ENCODE measurements at places on chromosomes 12 and 14.
A peak's percentile ranks its signal among the peaks of the same experiment; 100 is the strongest.

- DNase-seq, result no peak
Measured at GRCh38 chr12:102873077-102873476, 44.0 kb downstream of the PAH start.

DNA sequence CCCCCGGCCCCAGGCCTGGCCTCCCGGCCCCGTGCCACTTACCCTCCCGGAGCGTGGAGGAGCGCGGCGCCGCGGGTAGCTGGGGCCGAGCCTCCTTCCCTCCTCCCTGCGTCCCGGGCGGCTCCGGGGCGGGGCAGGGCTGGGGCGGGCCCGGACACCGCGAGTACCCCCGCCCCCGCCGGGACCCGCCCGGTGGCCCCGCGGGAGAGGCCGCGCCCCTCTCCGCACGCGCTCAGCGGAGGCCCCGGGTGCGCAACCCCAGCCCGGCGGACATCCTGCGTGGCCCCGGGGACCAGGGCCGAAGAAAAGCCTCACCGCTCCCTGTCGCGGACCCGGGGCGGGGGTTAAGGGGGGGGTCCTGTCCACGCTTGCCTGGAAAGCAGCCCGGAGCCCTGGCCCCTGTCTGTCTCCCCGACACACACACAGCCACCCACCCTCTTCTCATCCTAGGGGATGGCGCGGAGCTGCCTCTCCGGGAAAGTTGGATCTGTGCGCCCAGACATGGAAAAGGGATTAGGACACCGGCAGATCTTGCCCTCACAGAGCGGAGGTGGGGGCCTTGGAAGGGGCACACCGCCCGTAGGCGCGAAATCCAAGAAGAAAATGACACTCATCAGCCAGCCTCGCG lies at the start of gene SYNE3:
TSS of gene SYNE3 (minus strand) at position 97 of the 628 bp plus-strand sequence. CDS start 40,829 bp downstream, outside the sequence.
- DNase-seq, result peak; percentile 32

GRCh38 chr14:67343601-67344230 lies 15.9 kb downstream of the ATP6V1D start:
- no peak for DNase-seq

- DNase-seq, result no peak
Measured at GRCh38 chr12:9169979-9170634, 38.1 kb downstream of the PZP start.

GRCh38 chr12:113174461-113175384 lies 10.6 kb downstream of the DDX54 start:
- DNase-seq, result peak; percentile 64

DNA sequence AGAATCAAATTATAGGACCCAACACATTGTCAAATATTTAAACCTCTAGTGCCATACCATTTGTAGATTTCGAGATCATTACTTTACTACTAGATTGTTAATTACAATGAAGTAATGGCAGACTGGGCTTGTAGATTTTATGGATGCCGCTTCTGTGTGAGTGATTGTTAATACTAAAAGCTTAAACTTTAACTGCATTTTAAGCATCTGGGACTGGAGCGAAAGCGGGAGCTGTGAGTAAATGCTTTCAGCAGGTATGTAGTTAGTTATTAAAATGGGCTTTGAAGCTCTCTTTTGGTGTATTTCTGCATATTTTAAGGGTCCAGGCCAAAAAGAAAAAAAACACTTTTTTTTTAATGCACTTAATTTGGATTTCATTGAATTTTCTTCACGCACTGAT lies 519.3 kb downstream of the MED13L start:
- DNase-seq, result no peak

- no peak for DNase-seq
Measured at GRCh38 chr14:55097881-55098560, 31.0 kb upstream of the LGALS3 start.

DNA sequence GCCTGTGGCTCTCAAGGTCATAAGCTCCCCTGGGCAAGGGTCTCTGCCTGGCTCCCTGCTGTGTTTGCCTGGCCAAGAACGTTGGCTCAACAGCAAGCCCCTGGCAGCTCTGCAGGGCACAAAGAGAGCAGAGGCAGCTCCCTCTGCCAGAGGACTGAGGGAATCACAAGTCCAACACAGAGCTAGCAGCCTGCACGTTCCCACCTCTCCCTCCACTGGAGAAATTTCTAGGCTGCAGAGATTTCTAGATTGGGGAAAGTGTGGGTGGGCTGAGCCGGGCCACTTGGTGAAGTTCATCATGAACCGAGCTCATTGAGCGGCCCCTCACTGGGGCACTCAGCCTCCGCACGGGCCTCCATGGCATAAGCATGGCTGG lies 19.8 kb downstream of the ZFYVE21 start:
- DNase-seq, result no peak

DNA sequence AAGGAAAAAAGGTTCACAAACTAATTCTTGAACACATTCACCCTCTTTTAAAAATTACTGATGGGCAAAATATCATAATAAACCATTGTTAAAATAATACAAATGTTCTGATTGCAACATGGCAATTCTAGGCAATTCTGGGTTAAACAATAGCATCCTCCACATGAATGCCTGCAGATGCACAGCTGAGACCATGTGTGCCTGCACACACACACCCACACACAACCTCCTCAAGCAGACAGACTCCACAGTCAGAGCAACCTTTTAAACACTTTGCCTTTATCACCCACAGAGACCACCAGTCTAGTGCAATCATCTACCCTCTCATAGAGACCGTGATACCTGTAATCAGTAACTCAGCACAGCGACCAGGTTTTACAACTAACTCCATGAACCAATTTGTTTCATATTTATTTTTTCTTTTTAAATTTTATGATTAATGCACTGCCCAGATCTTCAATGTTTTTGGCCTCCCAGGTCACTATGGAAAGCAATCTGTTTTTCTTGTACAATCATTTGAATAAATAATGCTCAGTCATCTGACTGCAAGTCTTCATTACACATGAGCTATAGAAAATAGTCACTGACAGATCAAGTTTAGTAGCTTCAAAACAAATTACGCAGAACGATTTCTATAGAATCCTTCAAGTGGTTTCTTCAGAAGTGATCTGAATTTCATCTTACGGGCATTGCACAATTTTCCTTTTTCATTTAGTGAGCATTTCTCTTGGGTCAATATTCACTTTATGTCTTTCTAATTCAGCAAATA lies 105.8 kb downstream of the PRKD1 start:
- no peak for DNase-seq

DNA sequence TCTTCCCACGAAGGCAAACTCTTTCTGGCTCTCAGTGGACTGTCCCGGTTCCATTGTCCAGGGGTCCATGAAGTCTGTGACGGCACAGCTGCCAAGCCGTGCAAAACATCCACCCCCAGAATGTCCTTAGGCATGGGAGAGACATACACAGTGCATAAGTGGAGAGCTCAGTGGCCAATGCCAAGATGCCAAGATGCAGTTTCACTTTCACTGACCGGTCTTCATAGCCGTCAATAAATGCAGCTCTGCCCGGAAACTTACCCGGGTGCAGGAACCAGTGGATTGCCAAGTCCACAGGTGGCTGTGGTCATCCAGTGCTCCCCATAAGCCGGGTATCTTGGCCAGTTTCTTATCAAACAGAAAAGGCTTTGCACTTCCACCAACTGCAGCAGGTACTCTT lies 162.3 kb downstream of the PTCSC3 start:
- no peak for DNase-seq

DNA sequence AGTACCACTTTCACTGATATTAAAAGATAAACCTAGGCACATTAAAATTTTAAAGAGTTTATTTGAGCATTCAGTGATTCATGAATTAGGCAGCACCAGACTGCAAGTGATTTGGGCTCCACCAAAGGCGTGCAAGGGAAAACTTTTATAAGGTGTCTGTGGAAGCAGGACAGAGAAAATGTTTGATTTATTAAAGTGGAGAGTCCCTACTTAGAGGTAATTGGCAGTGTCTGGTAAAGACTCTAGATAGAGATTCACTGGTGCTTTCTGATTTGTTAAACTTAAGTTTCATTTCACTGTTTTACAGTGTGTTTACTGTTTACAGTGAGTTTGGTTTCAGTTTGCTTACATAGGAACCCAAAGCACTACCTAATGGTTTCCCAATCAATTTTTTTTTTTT lies 72.8 kb downstream of the ANKS1B start:
- no peak for DNase-seq

GRCh38 chr12:52082988-52083637 lies 3.6 kb downstream of the SMIM41 start:
- peak; percentile 68 for DNase-seq

GRCh38 chr12:99087278-99087677 lies 442.2 kb downstream of the APAF1 start:
- DNase-seq, result no peak

GRCh38 chr14:64758691-64759554 lies 54.7 kb downstream of the PLEKHG3 start:
- DNase-seq, result no peak

DNA sequence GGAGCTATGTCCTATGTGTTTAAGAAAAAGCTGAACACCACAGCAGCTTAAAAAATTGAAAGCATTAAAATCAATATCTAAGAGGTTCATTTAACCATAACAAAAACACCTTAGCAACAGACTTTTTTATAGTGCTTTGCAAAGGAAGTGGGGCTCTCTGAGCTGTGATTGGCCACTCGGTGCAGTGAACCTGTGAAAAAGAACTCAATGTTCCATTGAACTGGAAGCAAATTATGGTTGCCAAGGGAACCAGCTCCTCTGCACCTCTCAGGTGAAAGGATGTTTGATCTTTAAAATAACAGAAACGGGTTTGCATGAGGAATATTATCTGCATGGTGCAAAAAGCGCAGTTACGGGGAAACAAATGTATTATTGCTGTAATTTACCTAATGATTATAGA lies 149.4 kb downstream of the SNAPC1 start:
- no peak for DNase-seq

GRCh38 chr14:69594846-69595245 lies 16.6 kb upstream of the SUSD6 start:
- no peak for DNase-seq

GRCh38 chr12:132813443-132813842 lies 15.2 kb downstream of the GOLGA3 start:
- DNase-seq, result no peak

DNA sequence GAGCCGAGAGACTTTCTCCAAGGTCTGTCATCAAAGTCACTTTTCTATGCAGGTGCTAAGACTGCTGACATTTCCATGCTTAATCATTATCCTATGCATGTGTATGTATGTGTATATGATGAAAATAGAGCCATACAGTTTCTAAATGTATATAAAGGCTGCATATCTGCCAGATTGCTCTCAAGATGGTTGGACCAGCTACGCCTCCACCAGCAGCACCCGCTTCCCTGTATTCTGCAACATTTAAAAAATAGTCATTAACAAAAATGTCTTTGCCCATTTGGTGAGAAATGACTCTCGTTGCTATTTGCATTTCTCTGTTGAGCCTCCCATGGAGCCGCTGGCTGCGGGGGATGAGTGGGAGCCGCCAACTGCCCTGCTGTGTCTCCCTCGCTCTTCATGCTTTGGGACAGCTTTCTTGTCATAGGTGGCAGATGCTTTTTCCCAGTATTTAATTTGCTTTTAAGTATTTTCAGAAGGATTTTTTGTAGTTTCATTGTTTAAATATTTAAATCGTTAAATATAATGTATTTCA lies 54.7 kb downstream of the DYNC1H1 start:
- no peak for DNase-seq

DNA sequence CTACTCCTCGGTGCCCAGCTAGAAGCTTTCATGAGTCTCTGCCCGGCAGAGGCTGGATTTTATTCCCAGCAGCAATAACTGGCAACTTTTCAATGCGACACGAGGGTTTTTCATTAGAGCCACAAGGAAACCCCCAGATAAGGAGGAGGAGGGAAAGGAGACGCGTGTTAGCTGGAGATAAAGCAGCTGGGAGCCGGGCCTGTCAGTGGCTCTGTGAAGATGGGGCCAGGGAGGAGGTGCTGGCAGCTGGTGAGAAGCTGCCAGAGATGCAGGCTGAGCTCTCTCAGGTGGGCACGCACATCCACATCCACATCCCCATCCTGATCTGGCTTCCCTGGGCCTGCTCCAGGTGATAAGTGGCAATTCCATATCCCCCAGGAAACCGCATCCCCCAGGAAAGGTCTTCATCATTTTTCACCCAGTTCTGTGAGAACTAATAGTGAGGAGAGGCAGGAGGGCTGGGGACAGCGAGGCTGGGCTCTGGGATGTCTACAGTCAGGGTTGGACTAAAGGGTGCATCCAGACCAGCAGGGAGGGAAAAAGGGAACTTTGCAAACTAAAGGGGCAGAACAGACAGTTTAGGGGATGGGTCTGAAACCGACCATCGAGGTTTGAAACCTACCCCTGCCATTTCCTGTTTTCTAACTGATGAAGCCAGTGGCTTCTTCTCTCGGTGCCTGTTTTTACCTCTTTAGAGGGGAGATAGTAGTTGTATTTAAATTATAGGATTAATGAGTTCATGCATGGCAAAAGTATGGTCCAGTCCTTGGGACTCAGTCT lies 413.2 kb downstream of the DPF3 start:
- no peak for DNase-seq

DNA sequence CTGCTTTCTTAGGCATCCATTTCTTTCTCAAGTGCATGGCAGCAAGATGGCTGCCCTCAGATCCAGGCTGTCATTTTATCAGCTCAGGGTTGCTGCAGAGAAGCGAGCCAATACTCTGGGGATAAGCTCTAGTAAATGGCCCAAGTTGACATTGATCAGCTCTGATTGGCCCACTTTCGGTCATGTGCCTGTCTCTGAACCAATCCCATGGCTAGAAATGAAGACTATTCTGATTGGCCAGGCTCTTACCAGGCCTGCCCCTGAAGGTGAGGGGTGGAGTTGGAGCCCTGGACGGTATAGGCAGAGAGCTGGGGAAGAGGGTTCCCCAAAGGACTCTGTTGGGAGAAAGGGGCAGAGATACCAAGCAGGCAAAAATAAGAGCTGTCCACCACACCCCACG lies 41.4 kb downstream of the MYO1H start:
- no peak for DNase-seq

DNA sequence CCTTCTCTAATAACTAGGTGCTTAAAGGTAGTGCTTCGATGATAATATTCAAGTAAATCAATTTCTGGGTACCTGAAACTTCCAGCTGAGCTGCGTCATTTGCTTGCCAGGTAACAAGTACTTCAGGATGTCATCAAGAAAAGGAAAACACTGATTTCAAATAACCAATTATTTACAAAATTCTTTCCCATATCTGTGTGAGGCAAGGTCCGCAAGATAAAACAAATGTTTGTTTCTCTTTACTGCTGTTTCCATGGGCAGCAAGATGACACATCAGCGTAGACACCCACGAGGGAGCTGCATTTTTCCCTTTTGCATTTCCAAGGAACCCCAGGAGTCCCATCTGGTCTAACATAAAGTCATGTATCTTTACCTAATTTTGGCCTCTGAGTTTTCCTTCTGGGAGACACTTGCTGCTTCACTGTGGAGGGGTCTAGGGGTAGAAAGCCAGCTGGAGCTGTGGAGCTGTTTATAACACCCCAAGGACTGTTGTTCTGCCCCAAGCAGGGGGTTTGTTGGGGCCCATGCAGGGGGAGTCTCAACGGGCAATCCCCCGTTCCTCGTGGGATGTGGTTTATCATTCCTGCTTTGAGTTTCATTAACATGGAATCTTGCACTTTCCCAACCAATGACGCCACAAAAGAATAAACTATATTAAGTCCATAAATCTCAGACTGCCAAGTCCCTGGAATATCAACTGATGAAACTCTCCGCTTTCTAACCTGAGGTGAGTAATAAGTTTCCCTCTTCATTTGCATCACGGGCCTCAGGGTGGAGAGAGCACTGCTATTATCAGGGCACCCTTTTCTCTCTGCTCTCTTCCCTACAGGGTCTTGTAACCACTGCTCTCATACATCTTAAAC lies 112.8 kb upstream of the PELI2 start:
- no peak for DNase-seq

GRCh38 chr12:104620837-104621531 lies 164.2 kb downstream of the CHST11 start:
- DNase-seq, result no peak

- DNase-seq, result no peak
Measured at GRCh38 chr12:119869720-119870119, 7.4 kb downstream of the CIT start.

- no peak for DNase-seq
Measured at GRCh38 chr14:30443368-30444007, 115.5 kb upstream of the G2E3 start.

Measured in effector CD8-positive, alpha-beta T cell (primary cell).